ENCODE measurements at places on chromosomes 1 and 21.

DNA sequence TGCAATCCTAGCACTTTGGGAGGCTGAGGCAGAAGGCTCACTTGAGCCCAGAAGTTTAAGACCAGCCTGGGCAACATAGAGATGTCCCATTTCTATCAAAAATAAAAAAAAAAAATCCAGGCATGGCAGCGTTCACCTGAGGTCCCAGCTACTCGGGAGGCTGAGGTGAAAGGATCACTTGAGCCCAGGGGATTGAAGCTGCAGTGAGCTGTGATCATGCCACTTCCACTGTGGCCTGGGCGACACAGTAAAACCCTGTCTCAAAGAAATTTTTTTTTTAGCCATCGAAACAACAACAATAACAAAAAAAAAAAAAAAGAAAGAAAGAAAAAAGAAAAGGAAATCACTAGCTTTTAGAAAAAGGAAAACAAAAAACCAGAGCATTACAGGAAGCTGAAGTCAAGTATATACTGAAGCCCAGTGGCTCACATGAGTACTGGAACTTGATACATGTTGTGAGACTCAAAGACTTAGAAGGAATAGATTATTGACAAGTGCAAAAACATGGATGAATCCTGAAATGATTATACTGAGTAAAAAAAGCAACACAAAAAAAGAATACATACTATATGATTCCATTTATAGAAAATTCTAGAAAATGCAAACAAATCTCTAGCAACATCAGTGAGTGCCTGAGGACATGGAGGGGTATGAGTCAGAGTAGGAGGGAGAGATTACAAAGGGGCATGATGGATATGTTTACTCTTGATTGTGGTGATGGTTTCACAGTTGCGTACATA lies 6.1 kb upstream of the RABGAP1L start:
- DNase-seq = no peak

GRCh38 chr1:206909161-206909882 lies 12.1 kb downstream of the IL24 start:
- DNase-seq = no peak

DNA sequence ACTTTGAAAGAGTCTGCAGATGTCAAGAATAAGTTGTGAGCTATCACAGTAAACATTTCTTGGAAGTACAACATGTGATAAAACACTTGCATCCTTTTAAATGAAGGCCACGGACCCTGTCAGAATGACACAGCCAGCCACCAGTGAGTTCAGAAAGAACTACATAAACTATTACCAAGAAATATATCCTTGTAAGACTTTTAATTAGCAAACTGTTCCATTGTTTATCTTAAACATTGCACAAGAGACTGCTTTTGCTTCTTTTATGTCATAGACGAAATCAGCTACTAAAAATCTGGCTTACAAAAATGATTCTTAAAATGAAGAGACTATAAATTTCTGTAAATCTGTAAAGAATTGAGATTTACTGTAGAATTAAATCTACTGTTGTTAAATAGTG lies 17.9 kb downstream of the LRRC7 start:
- DNase-seq = no peak

- no peak for DNase-seq
Measured at GRCh38 chr1:57741521-57741920, 317.7 kb upstream of the DAB1 start.

GRCh38 chr1:81738875-81739274 lies 61.9 kb upstream of the ADGRL2 start:
- no peak for DNase-seq

DNA sequence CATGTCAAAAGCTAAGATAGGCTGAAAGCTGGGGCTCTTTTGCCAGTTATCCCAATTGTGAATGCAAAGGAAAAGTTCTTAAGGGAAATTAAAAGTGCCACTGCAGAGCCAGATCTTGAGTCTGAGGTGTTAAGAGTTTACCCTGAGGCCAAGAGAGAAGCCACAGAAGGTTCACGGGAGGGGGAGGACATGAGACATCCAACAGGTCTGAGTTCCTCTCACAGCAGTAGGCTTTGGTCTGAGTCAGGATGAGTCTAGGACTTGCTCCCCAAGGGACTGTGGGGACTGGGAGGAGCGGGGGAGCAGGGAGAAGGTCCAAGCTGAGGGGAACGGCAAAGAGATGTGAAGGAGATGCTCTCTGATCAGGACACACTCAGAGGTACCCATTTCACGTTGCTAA lies 411.2 kb upstream of the CAMK1G start:
- no peak for DNase-seq

- DNase-seq = no peak
Measured at GRCh38 chr1:44624268-44624901, 49.9 kb downstream of the TMEM53 start.

DNA sequence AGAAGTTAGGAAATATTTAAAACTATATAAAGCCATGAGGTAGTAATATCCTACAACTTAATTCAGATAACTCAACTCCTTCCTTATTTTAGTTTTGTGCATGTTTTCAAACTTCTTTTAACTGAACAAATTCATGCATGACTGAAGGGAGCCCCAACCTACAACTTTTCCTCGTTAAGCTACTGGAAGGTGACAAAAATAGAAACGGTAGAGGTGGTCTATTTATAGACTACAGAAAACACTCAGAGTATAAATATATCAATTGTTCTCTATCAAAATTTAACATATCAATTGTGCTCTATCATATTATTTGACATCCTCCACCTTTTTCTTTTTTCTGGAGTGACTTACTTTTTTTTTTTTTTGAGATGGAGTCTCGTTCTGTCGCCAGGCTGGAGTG lies 16.8 kb downstream of the SYNJ1 start:
- DNase-seq = no peak

GRCh38 chr1:93964777-93965200 lies 55.6 kb upstream of the GCLM start:
- no peak for DNase-seq

DNA sequence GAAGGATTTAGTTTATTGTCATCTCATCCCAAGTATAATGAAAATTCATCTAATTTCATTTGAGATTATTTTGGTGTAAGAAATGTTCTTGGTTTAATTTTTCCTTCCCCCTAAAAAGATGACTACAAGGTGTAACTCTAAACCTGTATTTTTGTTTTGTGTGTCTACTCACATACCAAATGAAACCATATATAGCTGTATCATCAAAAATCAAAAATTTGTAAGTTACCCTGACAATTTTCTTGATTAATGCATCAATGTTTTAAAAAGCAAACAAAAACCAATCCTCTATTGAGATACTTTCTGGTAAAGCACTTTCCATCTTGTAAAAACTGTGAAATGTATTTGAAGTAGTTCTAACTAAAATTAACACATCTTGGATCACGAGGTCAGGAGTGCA lies 30.8 kb downstream of the FH start:
- no peak for DNase-seq

DNA sequence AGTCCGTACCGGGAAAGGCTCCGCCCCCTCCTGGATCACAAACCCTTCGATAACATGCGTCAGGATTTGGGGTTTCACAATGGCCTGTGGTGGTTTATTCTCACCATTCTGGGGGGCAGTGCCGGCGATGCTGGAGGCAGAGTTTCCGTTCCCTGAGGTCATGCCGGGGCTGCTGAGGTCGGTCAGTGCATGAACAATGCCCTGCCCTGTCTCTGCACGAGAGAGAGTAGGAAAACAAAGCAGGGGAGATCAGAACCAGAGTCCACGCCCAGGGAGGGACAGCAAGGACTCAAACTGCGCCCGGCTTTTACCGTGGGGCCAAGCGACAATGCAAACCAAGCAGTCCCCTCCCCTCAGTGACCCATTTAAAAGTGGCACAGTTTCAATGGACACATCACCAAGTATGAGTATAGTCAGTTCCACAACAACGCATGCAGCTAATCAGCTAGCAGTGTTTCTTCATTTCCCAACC lies 13.2 kb upstream of the A3GALT2 start:
- no peak for DNase-seq

GRCh38 chr21:43703035-43703880 lies 15.7 kb upstream of the PDXK start:
- DNase-seq = no peak

- no peak for DNase-seq
Measured at GRCh38 chr1:152954436-152954835, 7.4 kb downstream of the SPRR5 start.

- no peak for DNase-seq
Measured at GRCh38 chr1:156555715-156556114, 16.6 kb downstream of the IQGAP3 start.

Data from DMS 273 treated with DMSO at 0.1 percent for 48 hours (cell line).